ENCODE measurements at places on chromosomes 2 and 18.
A peak's percentile ranks its signal among the peaks of the same experiment; 100 is the strongest.

GRCh38 chr2:96131152-96131812, 7.0 kb downstream of the ASTL start:
- no peak for DNase-seq

DNA sequence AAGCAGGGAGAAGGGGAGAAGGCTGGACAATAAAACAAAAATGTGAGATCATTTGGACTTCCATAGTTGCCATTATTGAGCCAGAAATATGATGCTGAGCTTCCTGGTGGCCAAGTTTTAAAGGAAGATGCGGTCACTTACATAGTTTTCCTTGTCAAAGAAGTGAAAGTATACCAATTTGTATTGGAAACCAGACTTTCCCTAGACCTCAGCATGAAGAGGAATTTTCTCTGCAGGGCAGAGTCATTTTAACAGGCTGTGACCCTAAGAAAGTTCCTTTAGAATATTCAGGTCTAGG, 111.0 kb downstream of the GATA6 start:
- no peak for DNase-seq

DNA sequence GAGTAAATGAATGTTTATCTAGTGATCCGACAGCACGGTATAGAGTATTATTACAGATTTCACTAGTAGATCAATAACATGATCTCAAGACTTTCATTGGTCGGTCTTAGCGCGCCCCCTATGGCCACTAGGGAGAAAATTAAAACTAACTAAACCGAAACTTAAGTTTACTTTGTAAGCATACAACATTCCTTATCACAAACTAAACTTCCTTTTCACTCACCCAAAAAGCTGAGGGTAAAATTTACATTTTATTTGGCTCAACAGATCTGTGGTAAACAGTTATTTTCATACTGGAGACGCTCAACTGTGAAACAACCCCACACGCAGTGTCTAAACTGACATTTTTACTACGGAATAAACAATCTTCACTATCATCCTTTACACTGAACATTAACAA, 215.6 kb upstream of the MAP2 start:
- DNase-seq: peak; percentile 59

- DNase-seq: no peak
Measured at GRCh38 chr2:197883354-197884032, 79.1 kb downstream of the PLCL1 start.

DNA sequence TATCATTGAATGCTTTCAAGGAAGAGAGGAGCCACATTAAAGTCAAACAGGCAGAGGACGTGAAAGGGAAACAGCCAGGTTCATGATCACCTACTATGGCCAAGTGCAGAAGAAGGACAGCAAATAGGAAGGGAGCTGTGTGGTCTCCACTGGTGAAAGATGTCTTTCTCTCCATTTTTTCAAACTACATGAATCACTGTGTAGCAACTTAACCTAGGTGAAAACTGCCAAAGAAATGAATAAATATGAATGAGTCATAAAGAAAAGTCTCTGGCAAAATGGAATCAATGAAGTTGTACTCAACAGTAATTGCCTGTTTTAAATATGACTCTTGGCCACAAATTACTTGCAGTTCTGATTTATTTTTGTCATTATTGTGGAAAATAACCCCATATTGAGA, 452.6 kb upstream of the PKDCC start:
- DNase-seq: no peak

GRCh38 chr2:122660786-122661634, 905.6 kb downstream of the TSN start:
- no peak for DNase-seq
